NCI-H1105 treated with DMSO at 0.1 percent for 48 hours (cell line): ENCODE measurements at places on chromosomes 1 and 21.

- DNase-seq, result peak; percentile 32
Measured at GRCh38 chr1:21189906-21190500, 13.3 kb upstream of the EIF4G3 start.

GRCh38 chr1:207064561-207064960 is 11.5 kb downstream of the PFKFB2 start:
- no peak for DNase-seq

DNA sequence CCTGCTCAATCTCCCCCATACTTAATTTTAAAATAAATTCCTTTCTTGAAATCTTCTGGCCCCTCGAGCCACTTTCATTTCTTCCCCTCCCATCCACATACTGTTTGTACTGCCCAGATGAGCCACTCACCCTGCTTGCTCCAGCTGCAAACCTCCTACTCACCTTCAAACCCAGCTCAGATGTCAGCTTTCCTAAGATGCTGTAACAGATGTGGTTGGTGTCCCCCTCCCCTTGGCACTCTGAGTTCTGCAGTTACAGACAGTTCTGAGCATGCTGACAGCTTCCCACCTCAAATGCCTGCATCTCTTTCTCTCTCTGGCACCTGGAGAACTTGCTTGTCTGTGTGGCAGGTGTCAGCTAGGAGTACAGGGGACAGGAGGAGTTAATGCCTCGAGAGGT is 106.7 kb downstream of the PTPRU start:
- DNase-seq, result no peak

GRCh38 chr1:34973326-34973725 is 11.8 kb downstream of the TMEM35B start:
- DNase-seq, result no peak

DNA sequence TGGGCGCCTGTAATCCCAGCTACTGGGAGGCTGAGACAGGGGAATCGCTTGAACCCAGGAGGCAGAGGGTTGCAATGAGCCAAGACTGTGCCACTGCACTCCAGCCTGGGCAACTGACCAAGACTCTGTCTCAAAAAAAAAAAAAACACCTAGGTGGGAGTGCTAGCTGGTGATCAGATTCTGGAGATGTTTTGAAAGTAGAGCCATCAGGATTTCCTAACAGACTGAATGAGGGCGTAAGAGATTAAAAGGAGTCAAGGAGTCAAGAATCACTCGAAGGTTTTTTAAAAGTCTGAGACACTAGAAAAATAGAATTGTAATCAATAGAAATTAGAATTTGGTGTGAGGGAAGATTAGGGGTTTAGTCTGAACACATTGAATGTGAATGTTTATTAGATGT is 73.8 kb downstream of the HSF2BP start:
- DNase-seq, result no peak

- DNase-seq, result peak; percentile 66
Measured at GRCh38 chr1:74771913-74772515, 39.1 kb downstream of the TYW3 start.

DNA sequence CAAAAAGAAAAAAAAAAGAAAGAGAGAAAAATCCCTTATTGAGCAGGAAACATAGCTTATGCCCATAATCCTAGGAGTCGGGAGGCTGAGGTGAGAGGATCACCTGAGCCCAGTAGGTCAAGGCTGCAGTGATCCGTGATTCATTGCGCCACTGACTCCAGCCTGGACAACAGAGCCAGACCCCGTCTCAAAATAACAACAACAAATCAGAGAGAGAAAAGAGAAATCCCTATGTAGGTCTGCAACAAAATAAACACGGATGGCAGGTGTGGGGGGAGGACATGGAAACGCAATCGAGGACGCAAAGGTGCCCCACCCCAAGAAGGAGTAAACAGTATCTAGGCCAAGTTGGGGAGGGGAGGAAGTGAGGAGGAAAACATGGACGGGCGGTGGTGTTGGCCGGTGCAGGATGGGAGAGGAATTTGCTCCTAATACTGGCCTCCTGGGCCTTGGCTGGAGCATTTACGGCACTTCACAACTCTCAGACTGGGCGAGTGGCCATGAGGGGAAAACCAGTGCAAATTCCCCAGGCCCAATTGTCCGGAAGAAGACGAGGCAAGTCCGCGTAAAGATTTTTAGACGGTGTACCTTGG is 609 bp upstream of the CHTOP start:
- no peak for DNase-seq

DNA sequence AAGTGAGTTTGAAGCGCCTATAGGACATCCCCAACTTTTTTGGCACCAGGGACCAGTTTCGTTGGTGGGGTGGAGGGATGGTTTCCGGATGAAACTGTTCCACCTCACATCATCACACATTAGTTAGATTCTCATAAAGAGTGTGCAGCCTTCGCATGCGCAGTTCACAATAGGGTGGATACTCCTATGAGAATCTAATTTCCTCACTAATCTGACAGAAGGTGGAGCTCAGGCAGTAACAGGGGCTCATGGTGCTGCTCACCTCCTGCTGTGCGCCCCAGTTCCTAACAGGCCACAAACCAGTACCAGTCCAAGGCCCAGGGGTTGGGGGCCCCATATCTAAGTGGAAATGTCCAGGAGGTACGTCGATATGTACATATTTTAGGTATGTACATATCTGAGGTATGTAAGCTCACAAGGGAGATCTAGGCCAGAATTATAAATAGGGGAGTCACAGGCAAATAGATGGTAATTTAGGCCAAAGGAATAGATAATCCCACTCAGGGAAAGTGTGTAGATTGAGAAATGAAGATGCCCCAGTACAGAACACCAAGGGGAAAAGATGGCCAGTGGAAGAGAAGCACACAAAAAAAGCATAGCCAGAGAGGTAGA is 27.5 kb upstream of the RASAL2 start:
- no peak for DNase-seq

GRCh38 chr21:46500224-46500861 is 41.7 kb downstream of the DIP2A start:
- DNase-seq, result no peak
